Large intestine (tissue), 12 donors: ENCODE measurements at places on chromosomes 16 and 17.

- no peak for DNase-seq
Observed at GRCh38 chr16:68421076-68421475, 27.2 kb downstream of the SMPD3 start.

- DNase-seq, result no peak
Observed at GRCh38 chr16:1167276-1168107, 14.6 kb downstream of the CACNA1H start.

DNA sequence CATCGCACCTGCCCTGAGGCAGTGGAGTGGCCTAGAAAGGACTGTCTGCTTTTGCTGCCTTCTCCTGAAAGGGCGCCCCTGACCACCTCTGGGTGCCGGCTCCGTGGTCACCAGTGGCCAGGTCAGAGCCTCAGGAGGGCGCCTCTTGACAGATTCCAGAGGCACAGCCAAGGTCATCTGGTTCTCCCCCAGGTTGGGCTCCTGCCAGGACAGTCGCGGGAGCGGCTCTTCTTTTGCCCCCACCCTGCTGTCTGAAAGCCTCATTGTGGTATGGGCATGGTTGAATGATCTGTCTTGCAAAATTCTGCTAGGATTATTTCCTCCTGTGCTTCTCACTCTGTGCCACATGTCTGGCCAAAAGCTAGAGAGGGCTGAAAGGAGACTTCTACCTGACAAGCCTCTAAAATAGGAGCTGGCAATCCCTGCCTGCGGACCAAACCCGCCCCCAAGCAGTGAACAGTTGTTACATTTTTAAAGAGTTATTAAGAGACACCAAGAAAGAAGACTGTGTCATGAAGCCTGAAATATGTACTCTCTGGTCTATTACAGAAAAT, 82.8 kb downstream of the SNX29 start:
- DNase-seq, result no peak

DNA sequence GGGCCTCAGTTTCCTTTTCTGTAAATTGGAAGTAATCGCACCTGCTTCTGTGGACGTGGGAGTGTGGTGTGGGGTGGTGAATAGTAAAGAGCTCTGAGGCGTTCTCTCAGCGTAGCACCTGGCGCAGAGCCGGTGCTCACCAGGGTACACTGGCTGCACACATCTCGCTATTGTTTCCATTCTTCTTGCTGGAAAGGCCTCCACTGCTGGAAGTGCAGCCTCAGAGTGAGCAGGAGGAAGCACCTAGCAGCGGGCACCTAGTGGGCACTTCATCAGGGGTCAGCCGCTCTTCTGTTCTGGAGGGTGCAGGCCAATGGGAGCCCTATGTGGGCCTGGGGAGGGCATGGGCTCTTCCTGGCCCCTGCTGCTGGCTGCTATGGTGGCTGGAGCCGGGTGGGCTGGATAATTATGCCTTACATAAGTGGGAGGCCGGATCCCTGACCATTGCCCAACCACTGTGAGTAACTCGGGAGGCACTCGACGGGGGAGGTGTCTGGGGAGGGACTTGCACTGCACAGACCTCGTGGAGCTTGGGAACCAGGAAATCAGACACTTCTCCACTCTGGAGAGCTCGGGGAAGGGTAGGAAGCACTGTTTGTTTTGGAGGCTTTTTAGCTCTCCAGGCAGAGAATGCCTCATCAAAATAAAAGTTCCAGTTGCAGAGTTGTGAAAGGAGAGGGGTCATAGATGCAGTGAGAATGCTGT, 1.7 kb downstream of the MAP2K3 start:
- peak; percentile 94 for DNase-seq

GRCh38 chr17:16928406-16929034, 43.4 kb downstream of the TNFRSF13B start:
- DNase-seq, result no peak

GRCh38 chr16:19842426-19843157, 42.1 kb downstream of the GPRC5B start:
- no peak for DNase-seq

DNA sequence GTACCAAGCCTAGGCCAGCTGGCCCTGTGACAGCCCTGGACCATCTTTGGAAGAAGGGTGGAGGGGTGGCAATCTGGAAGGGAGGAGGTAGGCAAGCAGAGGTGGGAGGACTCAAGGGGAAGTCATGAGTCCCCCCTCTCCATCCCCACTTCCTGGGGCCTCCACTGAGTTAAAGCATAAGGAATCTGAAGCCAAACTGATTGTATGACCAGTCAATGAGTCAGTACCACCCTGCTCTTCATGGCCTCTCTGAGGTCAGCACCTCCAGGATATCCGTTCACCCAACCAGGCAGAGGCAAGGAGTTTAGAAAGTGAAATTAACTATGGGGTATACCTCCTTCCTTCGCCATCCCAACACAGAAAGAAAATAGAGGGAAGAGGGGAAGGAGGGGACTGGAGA, 272.7 kb downstream of the SOX9 start:
- no peak for DNase-seq

- DNase-seq, result no peak
Observed at GRCh38 chr16:56042416-56042815, 148.9 kb upstream of the GNAO1 start.

GRCh38 chr16:47977802-47978201, 178.0 kb downstream of the ABCC12 start:
- no peak for DNase-seq

DNA sequence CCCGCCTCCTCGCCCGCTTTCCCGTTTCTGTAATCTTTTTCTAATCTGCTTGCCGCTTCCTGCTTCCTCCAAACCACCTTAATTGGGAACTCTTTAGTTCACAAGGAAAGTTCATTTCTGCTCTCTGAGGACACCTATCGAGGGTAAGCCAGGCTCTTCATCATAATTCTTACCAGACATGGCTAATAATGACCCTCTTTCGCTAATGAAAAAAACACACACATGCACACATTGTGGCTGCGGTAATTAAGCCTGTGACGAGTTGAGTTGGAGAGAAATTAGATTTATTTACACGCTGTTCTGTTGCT, 100.6 kb downstream of the ZNF423 start:
- DNase-seq, result peak; percentile 76

- DNase-seq, result no peak
Observed at GRCh38 chr17:10776381-10776780, 27.5 kb downstream of the TMEM238L start.

DNA sequence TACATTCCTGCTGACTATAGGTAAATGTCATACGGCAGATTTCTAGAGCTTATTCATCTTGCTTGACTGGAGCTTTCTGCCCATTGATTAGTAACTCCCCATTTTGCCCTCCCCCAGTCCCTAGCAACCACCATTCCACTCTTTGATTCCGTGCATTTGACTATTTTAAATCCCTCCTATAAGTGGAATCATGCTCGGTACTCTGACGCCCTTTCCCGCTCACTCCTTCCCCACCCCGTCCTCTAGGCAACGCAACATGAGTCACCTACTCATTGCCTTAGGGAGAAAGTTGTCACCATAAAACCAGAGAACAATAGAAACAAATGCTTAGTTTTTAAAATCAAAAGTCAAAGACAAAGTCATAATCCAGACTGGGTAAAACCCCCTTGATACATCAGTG, 45.5 kb upstream of the RBBP6 start:
- no peak for DNase-seq

DNA sequence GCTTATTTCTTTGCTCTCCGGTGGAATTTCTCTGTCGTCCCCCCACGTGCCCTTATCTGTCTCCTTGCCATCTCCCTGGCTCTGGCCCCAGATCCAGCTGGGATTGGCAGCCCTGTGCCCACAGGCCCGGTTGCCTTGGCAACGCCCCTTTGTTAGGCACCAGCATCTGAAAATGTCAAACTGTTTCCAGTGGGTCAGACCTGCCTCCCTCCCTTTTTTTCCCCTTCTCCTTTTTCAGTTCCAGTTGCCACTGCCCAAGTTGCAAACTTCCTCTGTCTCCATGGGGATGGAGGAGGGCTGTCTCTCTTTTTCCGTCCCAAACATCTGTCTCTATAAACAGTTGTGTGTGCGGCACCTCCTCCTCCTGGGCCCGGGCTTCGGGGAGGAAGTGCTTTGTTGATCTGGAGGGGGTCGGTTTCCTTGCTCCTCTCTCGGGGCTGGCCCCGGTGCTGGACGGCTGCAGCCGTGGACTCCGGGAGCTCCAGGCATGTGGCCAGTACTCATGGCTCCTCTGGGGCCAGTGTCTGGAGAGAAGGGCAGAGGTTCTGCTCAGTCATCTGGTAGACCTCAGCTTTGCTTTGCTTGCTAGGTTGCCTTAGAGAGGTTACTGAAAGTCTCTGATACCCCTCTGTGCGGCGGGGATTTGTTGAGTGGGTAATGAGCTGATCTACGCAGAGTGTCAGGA, 35.3 kb downstream of the SOCS3 start:
- DNase-seq, result peak; percentile 78

- no peak for DNase-seq
Observed at GRCh38 chr16:83272843-83273242, 534.9 kb upstream of the HSBP1 start.

- peak; percentile 30 for DNase-seq
Observed at GRCh38 chr16:15950161-15950854, 892 bp downstream of the ABCC1 start.

DNA sequence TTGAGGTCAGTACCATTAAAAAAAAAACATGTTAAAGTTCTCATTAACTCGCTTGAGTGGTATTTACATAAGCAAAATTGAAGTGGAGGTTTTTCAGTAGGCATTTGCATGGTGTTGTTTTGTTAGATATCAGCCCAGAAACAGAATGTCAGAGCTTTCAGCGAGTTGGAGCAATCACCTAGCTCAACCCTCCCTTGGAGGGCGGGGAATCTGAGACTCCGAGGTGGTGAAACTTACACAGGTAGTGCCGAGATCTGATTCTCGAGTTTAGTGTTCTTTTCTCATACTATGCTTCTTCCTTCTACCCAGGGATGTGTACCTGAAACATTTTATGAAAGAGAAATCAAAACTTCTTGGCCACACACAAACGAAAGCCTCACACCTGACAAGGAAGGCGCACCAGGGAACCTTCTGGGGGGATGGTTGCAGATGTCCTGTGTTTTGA, 6.6 kb downstream of the SEC14L1 start:
- no peak for DNase-seq

DNA sequence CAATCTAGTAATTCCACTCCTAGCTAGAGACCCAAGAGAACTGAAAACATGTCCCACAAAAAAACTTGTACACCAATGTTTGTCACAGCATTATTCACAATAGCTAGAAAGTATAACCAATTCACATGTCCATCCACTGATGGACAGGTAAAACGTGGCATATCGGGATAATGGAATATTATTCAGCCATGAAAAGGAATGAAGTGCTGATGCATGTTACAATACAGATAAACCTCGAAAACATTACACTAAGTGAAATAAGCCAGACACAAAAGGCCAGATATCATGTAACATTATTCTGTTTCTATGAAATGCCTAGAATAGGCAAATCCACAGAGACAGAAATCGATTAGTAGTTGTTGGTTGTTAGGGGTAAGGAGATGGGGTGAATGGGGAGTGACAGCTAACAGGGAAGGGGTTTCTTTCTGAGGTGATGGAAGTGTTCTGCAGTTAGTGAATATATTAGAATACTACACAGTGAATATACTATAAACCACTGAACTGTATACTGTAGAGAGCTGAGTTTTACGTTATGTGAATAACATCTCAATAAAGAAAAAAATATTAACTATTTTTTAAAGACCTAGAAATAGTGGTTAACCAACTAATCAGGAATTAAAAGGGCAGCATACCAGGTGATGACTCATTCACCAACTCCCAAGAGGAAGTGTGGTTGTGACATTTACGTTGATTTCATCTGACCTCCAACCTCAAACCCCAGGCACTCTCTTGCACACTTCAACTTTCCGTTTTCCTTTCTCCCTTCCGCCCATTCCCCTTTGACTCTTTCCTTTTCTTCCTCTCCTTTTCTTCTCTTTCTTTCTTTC, 48.6 kb downstream of the GAS7 start:
- DNase-seq, result peak; percentile 42

- DNase-seq, result no peak
Observed at GRCh38 chr17:5203908-5204294, 12.2 kb upstream of the ZNF594 start.

DNA sequence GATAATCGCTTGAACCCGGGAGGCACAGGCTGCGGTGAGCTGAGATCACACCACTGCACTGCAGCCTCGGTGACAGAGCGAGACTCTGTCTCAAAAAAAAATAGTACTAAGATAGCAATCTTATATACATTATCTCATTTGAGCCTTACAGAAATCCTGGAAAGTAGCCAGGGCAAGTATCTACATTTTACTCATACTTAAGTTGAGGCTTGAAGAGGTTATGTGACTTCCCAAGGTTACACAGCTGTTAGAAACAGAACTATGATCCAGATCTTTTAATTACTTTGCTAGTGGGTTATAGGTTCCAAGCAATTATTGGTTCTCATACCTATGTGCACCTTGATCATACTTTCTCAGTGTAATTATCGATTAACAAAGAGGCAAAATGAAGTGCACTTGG, 15.4 kb downstream of the C17orf78 start:
- DNase-seq, result no peak

DNA sequence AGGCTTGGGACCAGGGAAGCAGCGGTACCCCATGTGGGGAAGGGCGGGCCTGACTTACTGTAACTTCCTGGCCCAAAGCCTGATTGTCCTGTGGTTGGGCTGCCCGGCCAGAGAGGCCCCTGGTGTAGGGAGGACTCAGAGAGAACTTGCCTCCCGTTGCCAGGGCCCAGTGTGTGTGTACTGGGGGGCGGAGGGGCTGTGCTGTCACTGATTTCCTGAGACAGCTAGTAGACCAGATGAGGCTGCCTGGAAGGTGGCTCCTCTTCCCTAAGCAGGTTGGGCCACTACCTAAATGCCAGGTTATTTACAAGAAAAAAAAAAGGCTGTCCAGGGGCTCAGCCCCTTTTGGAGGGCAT, 16.7 kb downstream of the SOCS3 start:
- DNase-seq, result peak; percentile 44

DNA sequence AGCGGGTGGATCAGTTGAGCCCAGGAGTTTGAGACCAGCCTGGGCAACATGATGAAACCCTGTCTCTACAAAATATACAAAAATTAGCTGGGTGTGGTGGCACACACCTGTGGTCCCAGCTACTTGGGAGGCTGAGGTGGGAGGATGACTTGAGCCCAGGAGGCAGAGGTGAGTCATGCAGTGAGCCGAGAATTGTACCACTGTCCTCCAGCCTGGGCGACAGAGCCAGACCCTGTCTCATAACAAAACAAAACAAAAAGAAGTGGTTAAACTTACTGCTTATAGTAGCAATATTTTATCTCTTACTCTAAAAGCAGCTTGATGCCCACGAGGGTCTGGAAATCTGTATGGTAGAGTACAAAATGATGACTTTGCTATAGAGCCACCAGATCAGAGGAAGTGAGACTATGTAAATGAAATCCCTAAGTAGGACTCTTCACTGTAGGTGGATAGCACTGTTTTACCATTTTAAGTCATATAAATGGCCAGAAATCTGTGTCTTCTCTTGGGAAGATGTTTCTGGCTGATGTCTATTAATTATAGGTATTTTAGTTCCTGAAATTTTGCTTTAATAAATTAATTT, 60.4 kb upstream of the MRC2 start:
- DNase-seq, result no peak

DNA sequence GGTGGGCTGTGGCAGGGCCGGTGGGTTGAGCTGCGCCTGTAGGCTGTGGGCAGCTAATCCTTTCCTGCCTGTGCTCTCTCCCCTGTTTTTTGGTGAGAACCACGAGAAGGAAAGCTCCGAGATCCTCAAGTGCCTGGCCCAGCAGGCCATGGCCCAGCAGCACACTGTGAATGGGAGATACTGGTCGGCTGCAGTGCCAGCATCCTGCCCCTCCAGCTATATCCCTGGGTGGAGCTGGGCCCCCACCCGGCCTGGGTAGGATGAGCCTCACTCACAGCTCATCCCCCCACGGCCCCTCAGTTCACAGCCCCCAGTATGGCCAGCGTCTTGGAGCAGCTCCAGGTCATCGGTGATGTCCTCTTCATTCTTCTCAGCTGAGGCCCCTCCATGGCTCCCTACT, 164.4 kb upstream of the ZNF267 start:
- no peak for DNase-seq
